ENCODE measurements at places on chromosomes 16 and 17.

DNA sequence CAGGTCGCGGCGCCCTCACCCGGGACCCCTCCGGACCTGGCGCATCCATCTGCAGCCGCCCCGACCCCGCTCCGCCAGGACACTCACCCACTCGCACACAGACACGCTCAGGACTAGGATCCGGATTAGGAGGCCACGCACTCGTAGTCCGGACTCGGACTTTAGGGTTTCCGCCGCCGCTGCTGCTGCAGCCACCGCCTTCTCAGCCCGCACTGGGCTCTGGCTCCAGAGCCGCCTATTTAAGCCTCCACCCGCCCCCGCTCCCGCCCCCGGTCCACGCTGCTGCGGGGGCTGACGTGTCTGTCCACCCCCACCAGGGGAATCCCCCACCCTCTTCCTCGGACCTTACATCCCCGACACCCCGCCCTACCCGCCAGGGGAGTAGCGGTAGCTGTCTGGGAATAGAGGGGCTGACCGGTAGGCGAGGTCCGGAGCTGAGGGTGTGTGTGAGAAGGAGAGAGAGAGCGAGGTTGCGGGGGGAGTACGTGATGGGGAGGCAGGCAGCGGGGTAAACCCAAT lies at the start of gene RRAD:
TSS of gene RRAD (minus strand) at position 214 of the 519 bp plus-strand sequence. CDS start 356 bp downstream, outside the sequence.
- no peak for DNase-seq

DNA sequence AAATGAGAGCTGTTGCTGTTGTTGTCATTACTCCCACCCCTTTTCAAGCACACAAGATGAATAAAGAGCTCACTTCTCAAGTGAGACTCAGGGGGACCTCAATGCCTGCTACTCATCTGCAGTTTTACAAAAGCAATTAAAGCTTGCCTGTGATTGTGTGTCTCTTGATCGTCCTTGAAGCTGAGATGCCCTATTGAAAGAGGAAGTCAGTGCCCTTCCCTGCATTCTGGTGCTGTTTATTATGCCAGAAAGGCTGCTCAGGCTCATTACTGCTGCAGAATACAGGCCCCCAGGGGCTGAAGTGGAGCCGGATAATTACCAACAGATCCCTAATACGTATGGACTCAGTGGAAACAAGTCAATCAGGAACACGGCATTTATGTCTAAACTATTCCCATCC lies 147.2 kb downstream of the HS3ST2 start:
- no peak for DNase-seq

- no peak for DNase-seq
These were observed 70.3 kb downstream of the RAI1 start for GRCh38 chr17:17751489-17752088.

DNA sequence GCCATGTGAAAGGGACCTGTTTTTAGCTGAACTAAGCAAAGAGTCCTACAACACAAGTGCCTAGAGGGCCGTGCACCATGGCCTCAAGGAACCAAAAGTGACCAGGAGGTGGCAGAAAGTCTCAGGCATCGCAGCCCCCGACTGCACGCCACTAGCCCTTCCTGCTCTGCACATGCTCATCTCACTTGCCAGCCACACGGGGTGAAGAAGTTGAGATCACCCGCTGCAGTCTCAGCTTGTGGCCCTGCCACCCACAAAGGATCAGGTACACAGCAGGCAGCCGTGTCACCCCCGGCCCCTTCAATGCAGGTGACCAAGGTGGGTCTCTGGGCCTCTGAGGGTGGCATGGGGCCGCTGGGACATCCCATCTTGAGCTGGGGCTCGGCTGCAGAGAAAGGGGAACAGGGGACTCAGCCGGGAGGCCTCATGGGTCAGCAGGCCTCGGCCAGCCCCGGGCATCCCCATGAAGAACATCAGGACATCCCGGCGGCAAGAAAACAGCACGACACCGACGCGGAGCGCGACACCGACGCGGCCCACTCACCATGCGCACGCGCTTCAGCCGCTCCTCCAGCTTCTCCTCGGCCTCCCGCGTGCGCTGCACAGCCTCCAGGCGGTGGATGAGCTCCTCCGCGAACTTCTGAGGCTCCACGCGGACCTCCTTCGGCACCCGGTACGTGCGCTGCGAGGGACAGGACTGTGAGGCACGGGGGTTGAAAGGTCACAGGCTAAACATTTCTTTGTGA lies 21.0 kb downstream of the PDIA2 start:
- DNase-seq: no peak

- no peak for DNase-seq
These were observed 946 bp upstream of the TMEM256 start for GRCh38 chr17:7404737-7405349.

- no peak for DNase-seq
These were observed 112.0 kb upstream of the DNAH9 start for GRCh38 chr17:11486101-11486867.

DNA sequence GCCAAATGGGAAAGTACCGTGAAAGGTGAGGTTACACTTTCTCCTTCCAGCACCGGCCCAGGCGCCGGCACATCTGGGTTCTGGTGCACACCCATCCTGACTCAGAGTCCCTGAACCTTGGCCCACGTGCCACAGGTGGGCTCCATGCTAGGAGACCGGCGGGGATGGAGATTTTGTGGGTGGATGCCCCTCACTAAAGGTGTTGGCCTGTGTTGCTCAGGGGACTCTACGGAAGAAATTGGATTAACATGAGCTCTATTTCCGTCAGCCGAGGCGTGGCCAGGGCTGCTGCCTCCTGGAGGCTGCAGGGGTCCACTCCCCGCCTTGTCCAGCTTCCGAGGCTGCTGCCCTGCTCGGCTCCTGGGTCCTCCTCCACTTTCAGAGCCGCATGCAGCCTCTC lies 30.8 kb downstream of the FBXO31 start:
- DNase-seq: no peak

- no peak for DNase-seq
These were observed 9.8 kb upstream of the ADAT1 start for GRCh38 chr16:75632857-75633256.

- DNase-seq: no peak
These were observed 168.3 kb downstream of the SEC14L1 start for GRCh38 chr17:77308861-77309726.
